ENCODE measurements at places on chromosomes 3 and 15. TPM values are rescaled to one million over a fixed set of nuclear protein-coding genes. Genes with fewer than 3 reads are reported as not detected.

DNA sequence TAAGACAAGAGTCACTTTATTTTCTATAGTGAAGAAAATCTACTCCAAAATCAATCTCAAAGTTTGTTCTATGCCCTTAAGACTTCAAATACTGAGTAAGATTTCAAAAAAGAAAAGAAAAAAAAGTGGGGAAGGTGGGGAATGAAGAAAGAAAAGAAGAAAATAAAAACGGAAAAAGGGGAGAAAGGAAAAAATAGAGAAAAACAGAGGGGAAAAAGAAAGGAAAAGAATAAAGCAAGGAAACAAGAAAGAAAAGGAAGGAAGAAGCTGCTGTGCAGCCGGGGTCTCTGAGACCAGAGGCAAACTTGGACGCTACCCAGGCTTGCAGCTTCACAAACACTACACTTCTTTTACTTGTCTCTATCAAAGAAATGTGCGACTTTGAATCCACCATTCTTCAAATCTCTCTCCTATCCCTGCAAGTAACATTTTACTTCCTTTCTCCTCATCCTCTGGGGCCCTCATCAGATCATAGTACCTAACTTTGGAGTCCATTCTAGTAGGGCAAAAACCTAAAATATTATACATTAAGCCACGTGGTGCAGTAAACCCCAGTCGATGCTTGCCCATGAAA lies 279.8 kb downstream of the FOXP1 start:
- H3K27me3 ChIP-seq = no peaks in the 10 kb centered on the region
- peak; percentile 32 for DNase-seq
- H3K4me1 ChIP-seq = peaks cover 55% of the 10 kb centered on the region
- H3K27ac ChIP-seq = peak overlapping the region; percentile 97

DNA sequence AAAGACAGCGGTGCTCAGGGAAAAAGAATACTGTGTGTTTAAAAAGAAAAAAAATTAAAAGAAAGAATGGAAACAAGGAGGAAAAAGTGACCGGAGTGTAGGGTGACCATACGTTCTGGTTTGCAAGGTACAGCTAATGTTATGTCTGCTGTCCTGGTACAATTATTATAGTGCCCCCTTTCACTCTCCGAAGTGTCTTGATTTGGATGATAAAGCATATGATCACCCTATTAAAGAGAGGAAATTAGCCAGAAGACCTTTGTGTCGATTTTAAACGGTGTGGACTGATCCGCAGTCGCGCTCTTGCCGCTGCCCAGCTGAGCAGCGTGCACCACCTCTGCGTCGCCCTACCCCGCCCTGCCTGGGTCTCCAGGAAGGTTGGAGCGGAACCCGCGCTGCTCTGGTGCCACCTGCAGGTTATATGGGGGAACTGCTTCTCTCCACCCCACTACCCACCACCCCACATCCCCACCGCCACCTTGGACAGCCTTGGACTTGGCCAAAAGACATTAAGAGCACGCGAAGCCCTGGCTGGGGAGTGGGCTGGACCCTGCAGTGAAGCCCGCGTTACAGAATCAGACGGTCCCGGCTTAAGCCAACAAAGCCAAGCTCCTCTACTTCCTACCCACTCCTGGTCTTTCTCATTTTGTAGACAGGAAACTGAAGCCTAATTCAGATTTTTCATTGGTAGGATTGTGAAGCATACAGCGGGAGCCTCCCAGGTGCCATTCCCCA lies 41.2 kb upstream of the UBE2Q2 start:
- peaks cover 30% of the 10 kb centered on the region for H3K27me3 ChIP-seq
- DNase-seq = peak; percentile 86
- H3K27ac ChIP-seq = no peak overlapping the region
- H3K36me3 ChIP-seq = no peaks in the 10 kb centered on the region
- peak overlapping the region; percentile 50 for H3K4me3 ChIP-seq

GRCh38 chr15:87954793-87955192 lies 301.7 kb downstream of the NTRK3 start:
- no peaks in the 10 kb centered on the region for H3K27me3 ChIP-seq
- H3K27ac ChIP-seq = no peak overlapping the region
- no peaks in the 10 kb centered on the region for H3K36me3 ChIP-seq
- no peaks in the 10 kb centered on the region for H3K4me1 ChIP-seq

DNA sequence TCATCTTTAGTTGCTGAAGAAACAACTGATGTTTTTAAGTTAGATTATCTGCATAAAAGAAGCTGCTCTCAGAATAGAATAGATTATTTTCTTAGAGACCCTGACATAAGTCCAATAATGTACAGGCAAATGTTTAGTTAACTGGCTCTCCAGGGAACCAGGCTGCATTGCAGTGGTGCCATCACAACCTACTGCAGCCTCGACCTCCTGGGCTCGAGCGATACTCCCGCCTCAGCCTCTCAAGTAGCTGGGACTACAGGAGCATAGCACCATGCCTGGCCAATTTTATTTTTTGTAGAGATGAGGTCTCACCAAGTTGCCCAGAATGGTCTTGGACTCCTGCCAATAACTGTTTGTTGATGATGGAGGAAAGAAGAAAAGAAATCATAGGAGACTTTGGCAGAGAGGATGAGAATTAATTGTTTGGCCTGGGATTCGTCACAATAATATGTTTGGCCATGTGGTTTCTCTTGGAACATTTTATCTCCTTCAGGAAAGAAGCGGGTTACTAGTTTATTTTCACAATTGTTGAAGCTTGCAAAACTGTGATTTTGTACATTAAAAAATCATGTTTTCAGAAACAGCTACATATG lies 429.2 kb downstream of the CADM2 start:
- H3K27me3 ChIP-seq = no peaks in the 10 kb centered on the region
- H3K36me3 ChIP-seq = no peaks in the 10 kb centered on the region
- no peak overlapping the region for H3K4me3 ChIP-seq
- H3K27ac ChIP-seq = no peak overlapping the region

Gene GXYLT2
- 0.11 TPM for total RNA-seq
